ENCODE measurements at places on chromosomes 1 and 21. TPM values are rescaled to one million over a fixed set of nuclear protein-coding genes. Genes with fewer than 3 reads are reported as not detected.
A peak's percentile ranks its signal among the peaks of the same experiment; 100 is the strongest.

The GJA8 gene
- total RNA-seq, result not detected

The WDR47 gene
- 11.1 TPM for total RNA-seq

DNA sequence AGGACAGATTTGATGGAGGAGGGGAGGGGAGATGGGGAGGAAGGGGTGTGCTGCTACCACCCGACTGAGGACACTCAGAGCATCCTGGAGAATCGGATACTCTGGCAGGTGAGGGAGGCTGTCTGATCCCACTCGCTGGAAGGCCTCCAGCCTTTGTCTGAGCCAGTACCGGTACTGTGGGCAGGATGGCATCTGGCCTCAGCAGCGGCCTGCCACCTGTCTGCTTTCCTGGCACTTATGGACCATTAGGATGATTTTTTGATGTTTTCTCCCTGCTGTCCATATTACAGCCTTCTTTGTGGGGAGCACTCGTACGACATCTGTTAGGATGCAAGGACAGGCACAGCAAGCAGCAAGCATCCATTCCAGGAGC, 11.5 kb downstream of the ATP2B4 start:
- H3K4me3 ChIP-seq, result no peak overlapping the region
- no peak for DNase-seq
- peaks cover 73% of the 10 kb centered on the region for H3K4me1 ChIP-seq
- no peaks in the 10 kb centered on the region for H3K27me3 ChIP-seq
- peak overlapping the region; percentile 80 for H3K27ac ChIP-seq

DNA sequence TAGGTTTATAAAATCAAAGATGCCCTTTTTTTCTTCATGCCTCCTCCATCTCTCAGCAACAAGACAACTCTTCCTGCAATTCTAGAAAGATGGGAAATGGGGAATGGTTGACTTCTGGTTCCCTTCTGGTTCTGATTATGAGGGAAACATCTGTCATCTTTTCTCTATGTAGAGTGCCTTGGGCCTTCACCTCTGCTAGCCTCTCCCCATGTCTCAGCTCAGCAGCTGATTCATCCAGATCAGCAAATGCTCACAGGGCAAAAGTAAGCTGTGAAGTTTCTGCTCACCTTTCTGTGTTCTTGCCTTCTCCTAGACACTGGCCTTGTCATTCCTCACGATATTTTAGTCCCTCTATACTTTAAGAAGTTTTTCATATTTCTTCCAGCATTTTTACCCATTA, 17.8 kb upstream of the BECN2 start:
- no peak for DNase-seq
- no peaks in the 10 kb centered on the region for H3K27me3 ChIP-seq
- H3K36me3 ChIP-seq, result no peaks in the 10 kb centered on the region
- no peaks in the 10 kb centered on the region for H3K4me1 ChIP-seq
- no peak overlapping the region for H3K4me3 ChIP-seq
- no peak overlapping the region for H3K27ac ChIP-seq
